ENCODE measurements at places on chromosomes 4 and X. TPM values are rescaled to one million over a fixed set of nuclear protein-coding genes. Genes with fewer than 3 reads are reported as not detected.
A peak's percentile ranks its signal among the peaks of the same experiment; 100 is the strongest.

DNA sequence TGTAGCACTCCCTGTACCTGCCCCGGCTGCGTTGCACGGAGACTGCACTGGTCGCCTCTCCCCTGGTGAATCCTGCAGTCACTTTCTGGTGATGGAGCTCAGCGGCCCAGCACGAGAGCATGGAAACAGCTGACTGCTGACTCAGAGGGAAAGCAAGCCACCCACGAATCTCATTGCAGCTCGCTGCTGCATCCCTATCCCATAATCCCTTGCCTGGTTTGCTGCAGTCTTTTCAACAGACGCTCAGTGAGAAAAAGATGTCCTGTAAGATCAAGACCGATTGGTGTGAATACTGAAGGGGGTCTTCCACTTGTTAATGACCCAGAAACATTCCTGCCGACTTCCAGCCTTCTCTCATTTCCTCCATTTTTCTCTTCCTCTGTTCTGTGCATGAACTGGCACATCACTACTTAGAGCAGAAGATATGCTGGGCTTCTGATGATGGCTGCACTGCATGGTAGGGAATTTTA is 52.9 kb downstream of the TRIM2 start:
- DNase-seq, result no peak

GRCh38 chr4:48974979-48975640 is 11.0 kb upstream of the CWH43 start:
- no peak for DNase-seq

GRCh38 chr4:12178614-12179610 is 750.2 kb upstream of the HS3ST1 start:
- peak; percentile 17 for DNase-seq

GRCh38 chr4:102612824-102613366 is 111.7 kb downstream of the NFKB1 start:
- DNase-seq, result no peak

ARSJ gene
- total RNA-seq, result 1.2 TPM

CSAG1 gene
- total RNA-seq, result not detected

DNA sequence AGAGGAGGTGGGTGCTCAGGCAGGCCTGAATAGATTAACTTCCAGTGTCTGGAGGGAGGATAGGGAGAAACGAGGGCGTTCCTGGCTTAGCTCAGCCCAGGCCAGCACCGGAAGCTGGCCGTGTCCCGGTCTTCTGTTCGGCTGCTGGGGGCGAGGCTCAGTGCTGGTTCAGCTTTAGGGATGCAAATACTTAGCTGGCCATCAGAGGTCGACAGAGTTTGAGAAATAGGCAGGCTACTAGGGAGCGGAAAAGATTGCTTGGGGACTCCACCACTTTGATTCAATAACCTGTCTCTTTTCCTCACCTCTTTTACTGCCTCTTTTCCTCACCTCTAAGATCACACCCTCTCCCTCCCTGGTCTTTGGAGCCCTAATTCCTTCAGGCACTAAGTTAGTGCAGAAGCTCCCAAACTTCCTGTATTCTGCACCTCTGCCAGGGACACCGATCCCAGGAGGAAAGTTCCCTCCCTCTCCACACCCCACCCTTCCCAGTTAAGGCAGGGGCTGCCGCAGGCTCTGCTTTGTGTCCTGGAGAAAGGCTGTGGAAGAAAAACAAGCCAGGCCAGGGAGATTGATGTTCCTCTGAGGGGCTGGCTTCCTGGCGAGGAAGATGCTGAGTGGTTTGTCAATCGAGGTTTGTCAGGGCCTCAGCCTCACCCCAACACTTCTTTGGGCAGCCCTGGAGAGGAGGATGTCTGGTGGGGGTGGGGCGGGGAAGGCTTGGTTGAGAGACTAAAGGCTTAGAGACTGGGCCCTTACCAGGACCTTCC is 6.0 kb upstream of the EFNB1 start:
- DNase-seq, result peak; percentile 38
